ENCODE measurements at places on chromosomes 7 and 10. TPM values are rescaled to one million over a fixed set of nuclear protein-coding genes. Genes with fewer than 3 reads are reported as not detected.

The KIF11 gene
- 73.8 TPM for polyA plus RNA-seq

The GLI3 gene
- not detected for polyA plus RNA-seq

The GHRHR gene
- polyA plus RNA-seq: not detected

The ING3 gene
- 41.1 TPM for polyA plus RNA-seq

The CCDC136 gene
- polyA plus RNA-seq: 0.87 TPM

The TSPAN15 gene
- polyA plus RNA-seq: 2.8 TPM

DNA sequence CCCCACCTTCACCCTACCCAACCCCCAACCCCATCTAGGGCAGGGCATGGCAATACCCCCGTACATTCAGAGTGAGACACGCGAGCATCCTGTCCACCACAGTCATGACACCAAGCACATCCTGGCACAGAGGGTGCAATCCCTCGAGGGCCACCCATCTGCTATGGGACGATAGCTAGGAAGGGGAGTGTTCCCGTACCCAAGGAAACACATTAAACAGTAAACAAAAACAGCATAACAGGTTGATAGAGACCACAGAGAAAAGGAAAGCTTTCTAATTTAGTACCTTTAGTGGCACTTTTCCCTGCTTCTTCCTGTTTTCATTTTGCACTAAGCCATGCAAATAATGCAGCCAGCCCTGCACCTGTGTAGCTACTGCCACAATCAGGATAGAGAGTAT, 2.3 kb upstream of the SMKR1 start:
- H3K36me3 ChIP-seq: no peaks in the 10 kb centered on the region
- H3K4me1 ChIP-seq: peaks cover 17% of the 10 kb centered on the region

DNA sequence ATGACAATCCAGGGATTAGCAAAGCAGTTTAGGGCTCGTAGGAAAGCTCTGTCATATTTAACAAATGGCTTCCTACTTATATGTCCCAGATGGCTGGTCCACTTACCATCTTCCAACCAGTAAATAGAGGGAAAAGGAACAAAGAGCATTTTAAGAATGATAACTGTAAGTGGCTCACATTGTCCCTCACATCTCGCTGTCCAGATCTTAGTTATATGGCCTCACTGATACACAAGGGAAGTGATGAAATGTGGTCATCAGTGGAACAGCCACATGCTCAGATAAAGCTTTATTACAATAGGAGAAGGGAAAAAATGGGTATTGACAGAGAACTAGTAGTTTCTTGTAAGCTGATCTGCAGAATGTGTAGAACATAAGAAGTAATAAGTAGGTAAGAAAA, 35.8 kb downstream of the IQUB start:
- no peaks in the 10 kb centered on the region for H3K36me3 ChIP-seq
- H3K4me3 ChIP-seq: no peak overlapping the region
- H3K27me3 ChIP-seq: no peaks in the 10 kb centered on the region
- no peaks in the 10 kb centered on the region for H3K4me1 ChIP-seq
- no peak overlapping the region for H3K27ac ChIP-seq
- no peak for DNase-seq

DNA sequence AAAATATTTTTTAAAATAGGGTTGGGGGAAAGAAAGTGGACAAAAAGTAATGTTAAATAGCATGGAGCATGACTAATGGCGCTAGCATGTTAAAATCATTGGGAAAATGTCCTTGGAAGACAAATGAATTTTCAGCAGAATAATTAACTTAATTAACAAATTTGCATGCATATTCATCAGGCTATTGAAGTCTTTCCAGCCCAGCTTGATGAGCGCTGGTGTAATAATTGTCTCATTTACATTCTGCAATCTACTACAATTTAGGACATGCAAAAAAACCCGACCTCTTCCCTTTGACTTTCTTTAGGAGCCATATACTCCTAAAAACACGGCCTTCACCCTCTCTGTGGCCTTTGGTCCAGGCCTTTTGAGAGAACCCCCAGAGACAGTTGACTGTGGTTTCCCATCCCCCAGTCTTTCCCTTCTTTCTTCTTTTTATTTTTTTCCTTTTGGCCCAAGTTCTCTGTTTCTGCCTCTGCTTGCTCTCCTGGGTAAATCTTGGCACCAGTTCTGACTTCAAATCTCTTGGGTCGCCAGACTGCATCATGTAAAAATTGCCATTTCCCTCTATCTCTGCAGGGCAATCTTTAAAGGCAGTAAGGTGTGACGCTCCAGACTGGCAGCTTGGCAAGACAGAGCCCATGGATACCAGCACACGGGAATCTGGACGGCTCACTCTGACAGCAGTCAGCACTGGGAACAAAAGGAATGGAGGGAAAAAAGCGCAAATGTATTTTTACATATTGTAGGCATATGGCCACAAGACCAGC, 105.5 kb downstream of the NEUROD6 start:
- no peak overlapping the region for H3K4me3 ChIP-seq
- no peak overlapping the region for H3K27ac ChIP-seq
- no peaks in the 10 kb centered on the region for H3K36me3 ChIP-seq
- H3K4me1 ChIP-seq: no peaks in the 10 kb centered on the region

DNA sequence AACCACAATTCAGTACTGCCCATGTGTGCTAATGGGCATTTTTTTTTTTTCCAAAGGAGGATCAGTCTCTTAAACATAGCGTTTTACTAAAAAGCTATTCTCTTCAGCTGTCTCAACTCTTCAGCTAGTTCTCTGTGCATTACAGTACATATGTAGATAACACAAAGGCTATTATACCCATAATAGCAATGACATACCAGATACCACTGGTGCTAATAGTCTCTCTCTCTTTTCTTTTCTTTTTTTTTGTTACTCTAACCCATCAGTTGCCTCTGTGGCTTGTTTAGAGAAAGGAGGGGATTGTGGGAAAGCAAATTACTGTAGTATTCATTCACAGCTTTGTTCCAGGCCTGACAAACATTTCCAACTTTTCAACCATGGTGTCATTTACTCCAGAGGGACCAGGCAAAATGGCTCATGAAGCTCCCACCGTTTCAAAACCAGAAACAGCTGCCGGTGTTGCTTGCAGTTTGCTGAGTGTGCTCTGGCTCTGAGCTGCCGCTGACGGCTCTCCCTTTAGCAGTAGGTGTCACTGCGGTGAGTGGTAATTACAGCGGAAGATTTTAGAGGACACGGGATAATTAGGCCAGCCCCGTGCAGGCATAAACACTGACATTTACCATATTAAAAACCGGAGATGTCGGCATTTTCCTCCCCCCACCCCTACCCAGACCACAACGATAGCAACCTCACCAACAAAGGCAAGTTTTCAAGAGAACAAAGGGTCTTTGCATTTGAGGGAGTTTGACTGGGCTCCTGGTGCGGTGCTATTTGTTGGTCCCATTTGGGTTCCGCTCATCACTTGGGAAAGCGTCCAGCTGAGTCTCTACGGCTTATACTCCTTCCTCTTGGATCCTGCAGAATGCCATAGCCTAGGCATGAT, 1005.5 kb downstream of the KCNMA1 start:
- H3K36me3 ChIP-seq: no peaks in the 10 kb centered on the region
- no peak overlapping the region for H3K4me3 ChIP-seq
- no peak for DNase-seq
- no peaks in the 10 kb centered on the region for H3K27me3 ChIP-seq

DNA sequence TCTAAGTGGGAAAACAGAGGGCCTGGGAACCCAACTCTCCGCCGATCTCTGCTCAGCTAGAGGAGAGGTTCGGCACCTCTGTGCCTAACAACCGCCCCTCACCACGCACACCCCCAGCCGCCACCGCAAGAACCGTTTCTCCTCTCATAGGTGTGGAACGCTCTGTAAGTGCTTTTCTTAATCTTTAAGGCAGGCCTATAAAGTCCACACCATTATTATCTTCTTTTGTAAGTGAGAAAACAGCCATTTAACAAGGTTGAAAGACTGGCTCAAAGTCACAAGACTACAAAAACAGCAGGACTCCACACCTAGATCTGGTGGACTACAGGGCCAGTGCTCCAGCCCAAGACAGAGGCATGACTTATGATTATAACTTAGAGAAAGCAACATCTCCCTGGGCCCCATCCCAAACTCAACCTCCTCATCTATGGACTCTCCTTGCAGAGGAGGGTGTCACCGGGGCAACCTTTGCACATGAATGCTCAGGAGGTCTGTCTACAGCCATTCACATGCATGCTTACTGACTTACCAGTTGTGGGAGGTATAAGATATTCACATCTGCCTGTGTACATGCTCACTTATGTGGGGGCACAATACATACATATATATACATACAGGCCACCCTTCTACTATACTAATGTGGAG, 7.9 kb upstream of the NKX2-3 start:
- no peaks in the 10 kb centered on the region for H3K36me3 ChIP-seq
- no peak overlapping the region for H3K27ac ChIP-seq
- DNase-seq: no peak
- H3K4me3 ChIP-seq: no peak overlapping the region
- peaks cover 17% of the 10 kb centered on the region for H3K27me3 ChIP-seq

GRCh38 chr10:11381023-11381422, 230.4 kb downstream of the USP6NL start:
- H3K27ac ChIP-seq: no peak overlapping the region
- H3K4me3 ChIP-seq: no peak overlapping the region
- no peaks in the 10 kb centered on the region for H3K36me3 ChIP-seq
- DNase-seq: no peak
- no peaks in the 10 kb centered on the region for H3K27me3 ChIP-seq
- H3K4me1 ChIP-seq: no peaks in the 10 kb centered on the region

GRCh38 chr7:44310221-44310848, 15.1 kb downstream of the CAMK2B start:
- no peak overlapping the region for H3K4me3 ChIP-seq
- H3K27ac ChIP-seq: no peak overlapping the region

GRCh38 chr7:511476-512145, 8.0 kb downstream of the PDGFA start:
- H3K36me3 ChIP-seq: no peaks in the 10 kb centered on the region
- no peaks in the 10 kb centered on the region for H3K27me3 ChIP-seq
- no peak for DNase-seq
- no peaks in the 10 kb centered on the region for H3K4me1 ChIP-seq
- no peak overlapping the region for H3K27ac ChIP-seq
- no peak overlapping the region for H3K4me3 ChIP-seq

DNA sequence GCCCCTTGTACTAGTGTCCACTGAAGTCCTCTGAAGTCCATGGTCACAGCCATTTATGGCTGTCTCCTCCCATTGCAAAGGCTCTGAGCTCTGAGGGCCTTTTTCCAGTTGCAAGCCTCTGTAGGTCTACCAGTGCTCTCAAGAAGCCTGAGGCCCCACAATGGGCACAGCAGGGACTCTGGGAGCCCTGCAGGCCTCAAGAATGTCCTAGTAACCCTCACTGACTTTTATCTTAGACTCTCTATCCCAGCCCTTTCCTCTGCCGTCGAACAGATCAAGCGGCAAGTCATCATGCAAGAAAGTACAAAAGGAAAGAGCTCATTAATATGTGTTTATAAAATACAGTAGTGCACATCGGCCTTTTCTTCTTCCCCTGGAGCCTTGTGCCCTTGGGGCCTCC, 23.4 kb downstream of the VWA2 start:
- no peak for DNase-seq
- H3K4me3 ChIP-seq: no peak overlapping the region
- no peaks in the 10 kb centered on the region for H3K36me3 ChIP-seq

GRCh38 chr7:132291481-132291880, 284.8 kb downstream of the PLXNA4 start:
- H3K36me3 ChIP-seq: no peaks in the 10 kb centered on the region
- no peak overlapping the region for H3K27ac ChIP-seq
- H3K4me1 ChIP-seq: no peaks in the 10 kb centered on the region
- no peak overlapping the region for H3K4me3 ChIP-seq
- no peak for DNase-seq
- no peaks in the 10 kb centered on the region for H3K27me3 ChIP-seq

- DNase-seq: no peak
- no peaks in the 10 kb centered on the region for H3K27me3 ChIP-seq
- H3K4me1 ChIP-seq: no peaks in the 10 kb centered on the region
Measured at GRCh38 chr10:80167471-80168161, 35.1 kb downstream of the PLAC9 start.

- no peaks in the 10 kb centered on the region for H3K36me3 ChIP-seq
- H3K27ac ChIP-seq: no peak overlapping the region
- no peaks in the 10 kb centered on the region for H3K27me3 ChIP-seq
- DNase-seq: no peak
Measured at GRCh38 chr7:142714375-142714774, 34.9 kb upstream of the PRSS1 start.

DNA sequence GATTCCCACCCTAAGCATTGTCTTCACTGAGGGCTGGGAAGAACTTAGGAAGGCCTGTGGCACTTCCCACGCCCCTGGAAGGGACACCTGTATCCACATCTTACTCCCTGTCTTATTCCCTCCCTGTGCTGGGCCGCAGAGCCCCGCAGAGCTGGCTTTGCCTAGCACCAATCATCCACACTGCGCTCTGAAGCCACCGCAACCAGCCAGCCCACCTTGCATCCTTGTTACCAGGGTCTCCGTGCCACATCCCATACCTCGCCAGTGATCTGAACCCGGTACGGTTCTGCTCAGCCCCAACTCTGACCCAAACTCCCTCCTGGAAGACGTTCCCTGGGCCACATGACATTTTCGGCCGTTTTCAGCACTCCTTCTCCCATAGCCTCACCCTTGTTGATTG, 101.4 kb upstream of the PITRM1 start:
- no peak for DNase-seq
- H3K4me1 ChIP-seq: no peaks in the 10 kb centered on the region
- no peak overlapping the region for H3K4me3 ChIP-seq
- no peaks in the 10 kb centered on the region for H3K36me3 ChIP-seq
- H3K27me3 ChIP-seq: no peaks in the 10 kb centered on the region
- H3K27ac ChIP-seq: no peak overlapping the region

- H3K4me3 ChIP-seq: no peak overlapping the region
- H3K36me3 ChIP-seq: no peaks in the 10 kb centered on the region
- no peak for DNase-seq
- peak overlapping the region; percentile 39 for H3K27ac ChIP-seq
Measured at GRCh38 chr10:110852255-110852896, 19.4 kb upstream of the PDCD4 start.

GRCh38 chr10:88388324-88388723, 194.8 kb downstream of the RNLS start:
- H3K36me3 ChIP-seq: no peaks in the 10 kb centered on the region
- H3K4me1 ChIP-seq: peaks cover 67% of the 10 kb centered on the region
- H3K27me3 ChIP-seq: no peaks in the 10 kb centered on the region
- no peak for DNase-seq
- peak overlapping the region; percentile 99 for H3K27ac ChIP-seq
- no peak overlapping the region for H3K4me3 ChIP-seq

DNA sequence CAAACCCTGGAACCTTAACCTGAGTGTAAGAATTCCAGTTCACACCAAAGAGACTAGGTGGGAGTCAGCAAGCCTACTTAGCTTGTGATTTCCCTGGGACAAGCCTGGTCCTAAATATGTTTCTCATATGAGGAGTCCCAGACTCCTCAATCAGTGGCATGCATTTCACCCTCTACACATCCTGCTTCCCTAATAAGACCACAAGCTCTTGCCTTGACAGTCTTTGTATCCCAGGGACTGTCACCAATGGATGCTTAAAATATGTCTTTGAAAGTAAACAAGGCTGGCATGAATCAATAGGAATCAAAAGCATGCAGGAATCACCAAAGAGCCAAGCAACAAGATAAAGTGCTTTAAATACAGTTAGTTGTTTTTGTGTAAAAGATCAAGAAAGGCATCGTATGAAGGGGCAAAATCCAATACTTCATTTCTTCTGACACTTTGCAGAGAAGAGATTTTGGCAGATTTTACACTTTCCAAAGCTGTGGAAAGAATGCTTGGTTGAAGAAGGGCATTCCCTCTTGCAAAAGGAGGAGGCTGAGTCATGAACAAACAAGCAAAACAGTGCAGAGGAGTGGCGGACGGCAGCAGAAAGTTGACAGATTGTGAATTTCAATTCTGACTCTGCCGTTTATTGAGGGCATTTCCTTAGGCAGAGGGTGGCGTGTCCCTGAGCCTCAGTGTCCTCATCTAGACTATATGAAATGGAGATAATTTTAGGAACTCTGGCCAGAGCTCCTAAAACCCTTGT, 8.5 kb upstream of the NFE2L3 start:
- no peak overlapping the region for H3K27ac ChIP-seq
- H3K4me1 ChIP-seq: no peaks in the 10 kb centered on the region
- no peak overlapping the region for H3K4me3 ChIP-seq
- no peaks in the 10 kb centered on the region for H3K36me3 ChIP-seq
- no peak for DNase-seq
